ENCODE measurements at places on chromosomes 1 and 21. TPM values are rescaled to one million over a fixed set of nuclear protein-coding genes. Genes with fewer than 3 reads are reported as not detected.

GRCh38 chr1:178094739-178095645 lies 1.1 kb downstream of the RASAL2 start:
- peaks cover 28% of the 10 kb centered on the region for H3K4me1 ChIP-seq
- H3K27me3 ChIP-seq, result no peaks in the 10 kb centered on the region
- H3K4me3 ChIP-seq, result peak overlapping the region; percentile 95
- peak overlapping the region; percentile 85 for H3K27ac ChIP-seq
- no peaks in the 10 kb centered on the region for H3K36me3 ChIP-seq

DYNLT4 gene
- not detected for total RNA-seq

RHEX gene
- total RNA-seq, result 36.7 TPM

LENEP gene
- not detected for total RNA-seq
